ENCODE measurements at places on chromosomes 3 and 15.

DNA sequence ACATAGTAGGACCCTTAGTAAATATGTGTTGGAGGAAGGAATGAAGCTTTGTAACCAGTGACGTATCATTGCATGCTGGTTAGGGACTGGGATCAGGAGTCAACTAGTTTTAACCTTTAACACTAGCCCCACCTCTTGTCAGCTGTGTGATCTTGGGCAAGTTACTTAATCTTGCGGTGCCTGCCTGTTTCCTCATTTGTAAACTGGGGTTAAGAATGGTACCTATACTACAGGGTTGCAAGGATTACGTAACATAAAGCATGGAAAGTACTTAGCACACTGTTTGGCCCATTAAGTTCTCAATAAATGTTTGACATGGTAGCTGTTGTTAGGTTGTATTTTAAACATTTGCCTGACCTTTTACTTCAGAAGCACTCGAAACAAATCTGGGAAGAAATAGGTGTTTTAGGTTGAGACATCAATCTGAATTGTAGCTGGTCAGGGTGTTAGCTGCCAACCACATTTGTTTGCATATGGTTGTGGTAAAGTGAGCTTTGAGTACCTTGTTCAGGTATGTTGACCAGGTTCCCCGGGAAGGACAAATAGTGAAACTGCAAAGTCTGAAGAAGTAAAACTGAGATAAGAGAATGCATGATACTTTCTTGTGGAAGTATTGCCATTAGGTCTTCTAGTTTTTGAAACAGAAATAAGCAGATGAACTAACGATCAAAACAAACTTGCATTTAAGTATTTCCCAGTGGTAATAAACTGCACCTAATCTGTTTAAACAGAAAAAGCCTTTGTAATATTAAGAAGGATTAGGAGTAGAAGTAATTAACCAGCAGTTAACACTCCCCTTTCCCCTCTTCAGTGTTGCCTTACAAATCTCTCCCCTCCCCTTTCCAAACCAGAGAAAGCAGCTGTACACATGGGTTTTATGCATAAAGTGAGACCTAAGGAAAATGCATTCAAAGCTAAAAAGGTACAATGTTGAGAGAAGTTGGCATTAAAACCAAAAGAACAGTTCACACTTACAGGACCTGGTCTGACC, 25.8 kb upstream of the SCAANT1 start:
- no peak for DNase-seq

DNA sequence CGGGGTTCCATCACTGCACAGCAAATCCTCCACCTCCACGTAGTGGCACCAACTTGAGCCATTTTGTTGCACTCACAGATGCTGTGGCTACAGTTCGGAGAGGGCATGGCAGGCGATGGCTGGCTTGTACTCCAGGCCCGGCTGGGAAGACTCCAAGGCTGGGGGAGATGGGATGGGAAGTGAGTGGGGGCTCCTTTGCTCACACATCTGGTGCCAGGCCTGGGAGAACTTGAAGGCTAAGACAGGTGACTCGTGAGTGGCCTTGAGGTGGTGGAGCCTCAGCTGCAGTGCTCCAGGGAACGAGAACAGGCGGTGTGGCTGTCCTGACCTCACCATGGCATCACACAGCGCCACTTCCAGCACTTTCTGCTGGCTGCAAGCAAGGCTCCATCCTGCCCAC, 87.9 kb downstream of the PLXNA1 start:
- DNase-seq, result no peak

GRCh38 chr3:10505050-10505790, at the start of gene ATP2B2:
Gene ATP2B2, minus strand, starts transcription at chr3:10505586. Its CDS starts 56,043 bp downstream, at chr3:10449543.
- DNase-seq, result peak; percentile 26

DNA sequence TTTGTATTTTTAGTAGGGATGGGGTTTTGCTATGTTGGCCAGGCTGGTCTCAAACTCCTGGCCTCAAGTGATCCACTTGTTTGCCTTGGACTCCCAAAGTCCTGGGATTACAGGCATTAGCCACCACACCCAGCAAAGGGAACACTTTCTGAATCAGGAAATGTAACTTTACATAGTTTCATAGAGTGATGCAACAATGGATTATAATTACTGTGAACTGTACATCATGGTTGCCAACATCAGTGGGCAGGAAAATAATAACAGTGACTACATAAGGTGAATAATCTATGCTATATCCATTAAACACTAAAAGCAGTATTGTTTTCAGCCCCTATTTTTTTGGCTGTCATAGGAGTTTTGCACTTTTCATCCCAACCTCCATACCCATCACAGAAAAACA, 5.0 kb upstream of the KPNA1 start:
- no peak for DNase-seq

DNA sequence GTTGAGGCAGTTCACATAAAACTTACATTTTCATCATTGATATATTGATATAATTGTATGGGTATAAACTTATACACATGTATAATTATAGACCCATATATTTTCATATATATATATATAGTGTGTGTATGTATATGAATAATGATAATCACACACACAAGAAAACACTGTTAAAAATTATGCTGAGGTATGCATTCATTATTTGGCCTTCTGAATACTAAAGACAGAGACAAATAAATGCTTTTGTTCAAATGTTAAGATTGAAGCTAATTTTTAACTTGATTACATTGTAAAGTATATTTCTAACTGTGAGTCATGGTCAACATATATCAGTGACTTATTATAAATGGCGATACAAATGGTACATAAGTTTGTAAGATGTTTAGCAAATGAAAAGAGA, 888.8 kb downstream of the OTOL1 start:
- no peak for DNase-seq

GRCh38 chr3:195908694-195909581, 587 bp upstream of the TNK2 start:
- no peak for DNase-seq

- no peak for DNase-seq
These were observed 123.9 kb downstream of the RSRC1 start for GRCh38 chr3:158233791-158234190.

- no peak for DNase-seq
These were observed at the start of gene PRR23A for GRCh38 chr3:139006051-139006716. Gene PRR23A, minus strand, starts transcription at chr3:139006268. Its CDS starts 0 bp downstream, at chr3:139006268.

- no peak for DNase-seq
These were observed 4.9 kb upstream of the ENTPD3 start for GRCh38 chr3:40381904-40382616.

DNA sequence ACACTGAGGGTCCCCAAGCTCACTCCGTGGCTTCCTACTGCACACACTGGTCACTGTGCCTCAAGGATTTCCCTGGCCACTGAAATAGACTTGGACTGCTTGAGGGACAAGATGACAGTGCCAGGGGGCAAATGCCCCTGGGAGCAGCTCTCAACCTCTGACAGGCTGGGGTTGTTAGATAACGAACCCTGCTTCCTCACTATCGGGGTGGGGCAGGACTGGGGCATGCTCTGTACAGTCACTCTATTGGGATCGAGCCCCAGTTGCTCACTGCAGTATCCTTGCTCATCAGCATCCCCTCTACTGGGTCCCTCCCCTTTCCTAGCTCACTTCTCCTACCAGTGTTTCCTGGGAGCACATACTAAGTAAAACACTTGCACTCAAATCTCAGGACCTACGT, 610.8 kb downstream of the NTRK3 start:
- DNase-seq, result no peak

DNA sequence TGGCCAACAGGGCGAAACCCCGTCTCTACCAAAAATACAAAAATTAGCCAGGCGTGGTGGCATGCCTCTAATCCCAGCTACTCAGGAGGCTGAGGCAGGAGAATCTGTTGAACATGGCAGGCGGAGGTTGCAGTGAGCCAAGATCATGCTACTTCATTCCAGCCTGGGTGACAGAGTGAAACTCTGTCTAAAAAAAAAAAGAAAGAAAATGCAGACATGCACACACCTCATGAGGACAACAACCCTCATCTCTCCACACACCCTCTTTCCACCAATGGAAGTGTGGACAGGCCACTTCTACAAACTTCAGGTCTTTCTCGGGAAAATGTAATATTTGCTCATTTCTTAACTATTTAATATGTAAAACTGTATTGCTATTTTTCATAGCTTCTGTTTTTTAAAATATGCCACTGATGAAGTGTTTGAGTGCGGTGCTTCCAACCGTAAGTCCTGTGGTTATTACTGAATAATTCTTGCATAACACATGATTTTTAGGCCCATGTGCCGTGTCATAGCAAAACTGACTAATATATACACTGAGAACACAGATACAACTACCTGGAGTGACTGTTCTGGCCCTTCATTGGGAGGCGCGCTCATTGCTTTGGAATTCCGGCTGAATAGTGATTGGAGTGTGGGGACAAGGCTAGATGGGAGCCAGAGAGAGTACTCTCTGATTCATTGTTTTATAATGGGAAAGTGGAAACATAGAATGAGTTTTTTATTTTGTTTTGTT, 23.1 kb downstream of the LRRC31 start:
- no peak for DNase-seq

All from anterior cingulate cortex (tissue), 58 donors.